ENCODE measurements at places on chromosomes 4 and X. TPM values are rescaled to one million over a fixed set of nuclear protein-coding genes. Genes with fewer than 3 reads are reported as not detected.

GRCh38 chr4:169229571-169230028, 41.2 kb downstream of the SH3RF1 start:
- no peak for DNase-seq

- DNase-seq, result no peak
Measured at GRCh38 chr4:127441571-127441970, 191.2 kb upstream of the INTU start.

- DNase-seq, result no peak
Measured at GRCh38 chr4:69759189-69759604, 1.2 kb downstream of the SULT1B1 start.

GRCh38 chr4:142671516-142671915, 174.6 kb downstream of the INPP4B start:
- DNase-seq, result no peak

DNA sequence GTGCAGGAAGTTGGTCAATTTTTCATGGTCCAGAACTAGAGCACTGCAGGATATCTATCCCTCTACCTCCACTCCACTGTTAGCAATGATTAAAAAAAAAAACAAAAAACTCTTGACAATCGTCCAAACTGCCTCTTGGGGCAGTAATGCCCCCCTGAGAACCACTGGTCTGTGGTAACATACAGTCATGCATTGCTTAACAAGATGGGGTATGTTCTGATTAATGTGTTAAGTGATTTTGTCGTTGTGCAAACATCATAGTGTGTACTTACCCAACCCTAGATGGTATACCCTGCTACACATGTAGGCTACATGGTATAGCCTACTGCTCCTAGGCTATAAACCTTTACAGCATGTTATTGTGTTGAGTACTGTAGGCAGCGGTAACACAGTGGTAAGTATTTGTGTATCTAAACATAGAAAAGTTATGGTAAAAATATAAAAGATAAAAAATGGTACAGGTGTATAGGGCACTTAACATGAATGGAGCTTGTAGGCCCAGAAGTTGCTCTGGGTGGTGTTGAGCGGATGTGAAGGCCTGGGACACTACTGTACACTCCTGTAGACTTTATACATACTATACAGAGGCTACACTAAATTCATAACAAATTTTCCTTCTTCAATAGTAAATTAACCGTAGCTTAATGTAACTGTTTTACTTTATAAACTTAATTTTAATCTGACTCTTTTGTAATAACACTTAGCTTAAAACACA, 34.1 kb downstream of the ART3 start:
- no peak for DNase-seq

DNA sequence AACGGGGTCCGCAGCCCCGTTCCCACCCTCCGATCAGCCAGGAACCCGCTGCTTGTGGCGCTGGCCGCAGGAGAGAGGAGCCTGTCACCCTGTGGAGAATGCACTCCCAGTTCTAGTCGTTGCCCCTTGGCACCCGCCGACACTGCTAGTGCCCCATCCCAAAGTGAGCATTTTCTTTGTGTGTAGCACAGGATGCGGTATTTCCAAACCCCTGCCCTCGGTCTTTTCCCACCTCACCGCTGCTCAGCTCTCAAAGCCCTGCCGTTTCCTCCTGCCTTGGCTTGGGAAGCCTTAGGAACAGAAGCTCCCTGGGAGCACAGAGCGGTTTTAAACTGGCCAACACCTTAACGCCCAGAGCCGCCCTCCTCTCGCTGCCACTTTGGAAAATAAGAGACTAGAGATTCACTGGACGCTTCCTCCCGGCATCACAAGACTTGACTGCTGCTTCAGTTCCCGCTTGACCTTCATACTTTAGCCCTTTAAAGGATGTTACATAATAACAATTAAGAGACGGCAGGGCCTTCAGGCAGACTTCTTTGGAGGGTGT, 772 bp downstream of the CYP4V2 start:
- DNase-seq, result peak; percentile 43

DNA sequence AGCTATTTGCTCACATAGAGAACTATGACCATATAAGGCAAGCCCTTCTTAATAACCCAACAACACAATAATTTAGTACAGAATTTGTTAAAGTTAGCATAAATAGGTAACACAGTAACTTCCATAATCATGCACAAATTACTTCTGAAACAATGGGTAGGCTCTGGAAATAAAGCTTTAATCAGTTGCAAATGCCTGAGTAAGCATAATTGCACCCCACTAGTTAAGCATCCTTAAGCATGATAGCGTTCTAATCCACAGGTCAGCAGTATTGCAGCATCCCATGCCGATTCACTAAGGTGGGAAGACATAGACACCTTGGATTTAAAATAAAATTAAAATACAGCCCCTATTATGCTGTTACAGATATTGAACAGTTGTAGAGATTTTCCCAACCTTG, 161.7 kb downstream of the DHX15 start:
- no peak for DNase-seq

- DNase-seq, result no peak
Measured at GRCh38 chr4:159060161-159060560, 42.7 kb upstream of the RAPGEF2 start.

DNA sequence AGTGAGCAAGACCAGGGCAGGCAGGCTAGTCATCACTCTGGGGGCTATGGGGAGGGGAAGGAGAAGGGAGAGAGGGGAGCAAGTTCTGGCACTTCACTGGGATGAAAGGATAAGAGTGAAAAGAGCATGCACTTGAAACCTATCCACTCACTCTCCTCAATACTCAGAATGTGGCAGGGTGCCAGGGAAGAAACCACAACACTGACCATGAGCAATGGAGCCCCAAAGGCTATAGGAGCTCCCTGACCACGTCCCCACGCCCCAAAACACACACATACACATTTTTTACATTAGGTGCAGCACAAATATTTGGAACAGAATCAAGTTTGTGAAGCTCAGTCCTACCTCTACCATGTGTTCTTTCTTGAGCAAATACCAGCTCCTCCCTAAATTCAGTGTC, 132.2 kb downstream of the IDS start:
- DNase-seq, result no peak

DNA sequence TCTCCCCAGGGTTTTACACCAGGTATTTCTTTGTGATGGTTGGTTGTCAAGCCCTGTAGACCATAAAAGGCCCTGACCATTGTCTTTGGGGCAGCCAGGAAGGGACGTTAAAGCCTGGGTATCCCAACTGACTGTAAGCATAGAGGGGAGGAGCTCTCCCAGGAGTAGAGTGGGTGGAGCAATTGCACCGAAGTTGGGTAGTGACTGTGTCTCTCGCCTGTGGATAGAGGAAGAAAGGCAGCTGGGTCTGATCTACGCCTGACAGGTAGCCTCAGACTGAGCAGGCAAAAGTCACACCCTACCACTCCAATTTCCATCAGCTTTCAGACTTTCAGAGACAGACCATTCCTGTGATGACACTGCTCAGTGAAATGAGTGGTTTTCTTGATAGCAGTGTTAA, 123.3 kb downstream of the KLHL8 start:
- DNase-seq, result peak; percentile 30

- no peak for DNase-seq
Measured at GRCh38 chr4:187042251-187042650, 318.6 kb upstream of the FAT1 start.

GRCh38 chrX:44876086-44876485, 3.1 kb downstream of the KDM6A start:
- DNase-seq, result no peak

- peak; percentile 38 for DNase-seq
Measured at GRCh38 chr4:143711543-143712154, 11.2 kb upstream of the FREM3 start.

DNA sequence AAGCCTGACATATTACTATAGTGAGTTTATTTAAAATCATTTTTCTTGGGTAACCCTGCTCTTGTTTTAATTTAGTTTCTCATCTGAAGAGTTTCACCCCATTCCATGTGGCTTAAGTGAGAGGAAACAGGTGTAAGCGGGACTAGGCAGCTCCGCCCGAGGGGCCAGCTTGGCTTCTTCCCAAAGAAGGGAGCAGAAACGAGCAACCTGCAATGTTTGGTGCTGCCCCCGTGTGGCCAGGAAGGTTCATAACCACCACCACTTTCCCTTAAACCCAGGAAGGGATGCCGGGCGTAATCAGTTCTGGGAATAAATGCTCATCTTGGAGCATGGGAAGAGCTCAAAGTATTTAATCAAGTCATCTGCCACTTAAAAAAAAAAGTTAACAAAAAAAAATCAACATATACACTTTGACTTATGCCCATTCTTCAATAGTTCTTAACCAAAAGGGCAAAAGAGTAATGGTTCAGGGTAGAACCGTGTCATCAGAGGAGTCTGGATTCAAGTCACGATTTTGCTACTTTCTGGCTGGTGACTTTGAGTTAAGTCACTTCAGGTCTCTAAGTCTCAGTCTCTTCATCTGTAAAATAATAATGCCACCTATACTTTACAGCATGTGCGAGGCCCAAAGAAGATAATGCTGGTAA, 147.9 kb downstream of the NSUN7 start:
- peak; percentile 86 for DNase-seq

DNA sequence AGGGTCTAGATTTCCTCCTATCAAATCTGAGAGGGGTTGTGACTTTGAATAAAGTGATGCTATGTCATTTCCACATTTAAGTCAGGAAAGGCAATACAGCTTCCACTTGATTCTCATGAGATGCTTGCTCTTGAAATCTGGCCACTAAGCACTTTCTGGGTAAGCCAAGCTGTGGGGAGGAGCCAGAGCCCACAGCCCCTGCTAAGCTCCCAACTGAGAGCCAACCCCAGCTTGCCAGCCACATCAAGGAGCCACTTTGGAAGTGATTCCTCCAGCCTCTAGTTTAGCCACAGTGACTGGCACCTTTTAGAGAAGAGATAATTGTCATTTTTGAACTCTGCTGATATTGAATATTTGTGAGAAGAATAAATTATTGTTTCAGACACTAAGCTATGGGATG, 1441.5 kb upstream of the IGFBP7 start:
- DNase-seq, result no peak

DNA sequence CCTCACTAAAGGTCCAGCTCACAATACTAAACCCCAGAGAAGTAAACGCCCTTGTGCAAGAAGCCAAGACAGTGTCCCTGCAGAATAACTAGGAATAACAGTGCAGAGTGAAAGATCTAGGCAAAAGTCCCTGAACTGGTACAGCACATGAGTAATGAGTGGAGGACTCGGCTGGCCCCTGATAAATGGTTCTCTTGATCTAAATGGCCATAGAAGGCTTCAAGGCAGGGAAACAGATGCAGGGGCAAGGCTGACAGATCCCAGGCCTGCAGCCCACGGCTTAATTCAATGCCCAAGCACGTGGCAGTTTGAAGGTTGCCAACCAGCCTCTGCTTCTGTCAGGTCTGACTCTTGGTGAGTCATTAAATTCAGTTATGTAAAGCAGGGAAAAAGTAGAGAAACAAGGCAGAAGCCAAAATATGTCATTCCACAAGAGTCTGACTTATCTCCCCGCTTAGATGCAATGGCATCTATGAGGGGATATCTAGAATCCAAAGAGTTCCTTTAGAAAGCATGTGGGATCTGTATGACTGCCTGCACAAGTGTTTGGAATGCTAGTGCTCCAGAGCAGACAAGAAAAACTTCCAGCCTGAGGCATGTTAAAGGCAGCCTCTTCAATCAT, 121.3 kb downstream of the PRDM5 start:
- DNase-seq, result no peak

GRCh38 chr4:119977076-119977940, 89.3 kb downstream of the MAD2L1 start:
- DNase-seq, result no peak

GRCh38 chr4:145058256-145058655, 39.7 kb downstream of the ANAPC10 start:
- no peak for DNase-seq

DNA sequence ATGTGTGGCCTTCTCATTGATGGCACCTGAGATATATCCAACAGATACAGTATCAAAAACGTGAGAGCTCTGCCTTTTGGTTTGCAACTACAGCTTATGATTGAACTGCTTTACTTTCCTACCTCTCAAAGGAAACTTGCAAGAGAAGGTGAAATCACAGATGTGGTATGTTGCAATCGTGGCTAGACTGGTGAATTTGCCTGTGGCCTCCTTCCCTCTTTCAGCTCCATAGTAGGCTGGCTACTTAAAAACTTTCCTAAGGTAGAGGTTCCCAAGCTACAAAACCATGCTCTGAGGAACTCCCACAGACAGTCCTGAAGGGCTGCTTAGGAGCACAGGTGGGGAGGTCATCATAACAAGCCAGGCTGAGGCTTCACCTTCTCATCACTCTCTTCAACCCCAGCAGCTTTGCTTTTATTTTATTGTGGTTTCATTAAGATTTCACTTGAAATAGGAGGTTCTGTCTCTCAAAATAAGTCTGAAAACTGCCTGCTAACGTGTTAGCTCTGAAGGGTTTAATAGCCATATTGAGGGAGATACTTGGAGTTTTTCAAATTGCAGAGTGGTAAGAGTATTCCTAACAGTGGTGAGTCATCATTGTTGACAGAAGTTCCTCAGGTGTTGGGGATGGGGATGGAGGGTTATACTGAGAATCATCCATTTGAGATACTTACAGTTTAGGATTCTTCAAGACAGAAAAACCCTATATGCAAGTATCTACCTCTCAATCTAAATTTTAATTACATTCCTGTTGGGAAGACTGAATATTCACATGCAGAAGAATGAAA, 93.5 kb upstream of the UCP1 start:
- DNase-seq, result no peak

- no peak for DNase-seq
Measured at GRCh38 chrX:21943460-21944135, 3.1 kb downstream of the SMS start.

UNC5C gene
- total RNA-seq, result 0.25 TPM

LNX1 gene
- 5.9 TPM for total RNA-seq

IGSF1 gene
- total RNA-seq, result 23.6 TPM

HTR2C gene
- total RNA-seq, result 2.3 TPM

SOD3 gene
- 4.1 TPM for total RNA-seq

TBC1D9 gene
- 0.70 TPM for total RNA-seq

TMSB15A gene
- total RNA-seq, result 49.4 TPM

LGI2 gene
- 8.3 TPM for total RNA-seq

Measured in WTC11 (cell line).